ENCODE measurements at places on chromosomes 7 and 10.

GRCh38 chr7:6221340-6222319 lies 50.8 kb downstream of the CYTH3 start:
- no peaks in the 10 kb centered on the region for H3K27me3 ChIP-seq
- no peaks in the 10 kb centered on the region for H3K36me3 ChIP-seq
- no peak for DNase-seq

DNA sequence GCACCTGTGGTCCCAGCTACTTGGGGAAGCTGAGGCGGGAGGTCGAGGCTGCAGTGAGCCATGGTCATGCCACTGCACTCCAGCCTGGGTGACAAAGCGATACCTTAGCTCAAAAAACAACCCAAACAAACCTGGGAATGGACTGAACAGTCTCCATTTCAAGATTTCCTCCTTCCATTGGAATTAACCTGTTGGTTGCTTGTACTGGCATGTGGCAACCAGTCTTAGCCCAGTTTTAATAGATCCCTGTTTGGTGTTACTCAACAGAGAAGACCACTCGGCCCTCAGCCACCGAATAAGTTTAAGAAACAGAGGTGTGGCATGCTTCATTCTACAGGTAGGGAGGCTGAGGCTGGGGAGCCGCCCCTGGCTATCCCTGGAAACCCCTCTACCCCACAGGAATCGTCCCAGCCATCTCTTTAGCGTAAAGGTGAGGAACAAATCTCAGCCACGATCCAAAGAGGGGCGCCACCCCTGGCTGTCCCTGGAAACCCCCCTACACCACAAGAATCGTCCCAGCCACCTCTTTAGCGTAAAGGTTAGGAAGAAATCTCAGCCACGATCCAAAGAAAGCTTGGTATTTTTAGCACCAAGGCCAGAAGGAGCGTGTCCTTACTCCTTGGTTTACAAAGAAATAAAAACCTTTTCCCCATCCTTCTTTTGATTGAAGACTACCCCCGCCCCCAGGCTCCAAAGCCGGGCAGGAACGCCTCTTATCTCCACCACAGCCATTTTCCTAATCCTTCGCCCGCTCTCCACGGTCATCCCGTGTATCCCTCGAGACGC lies 861 bp upstream of the TSPAN14 start:
- H3K27me3 ChIP-seq, result no peaks in the 10 kb centered on the region
- peaks cover 9% of the 10 kb centered on the region for H3K4me1 ChIP-seq
- DNase-seq, result no peak
- H3K36me3 ChIP-seq, result no peaks in the 10 kb centered on the region

DNA sequence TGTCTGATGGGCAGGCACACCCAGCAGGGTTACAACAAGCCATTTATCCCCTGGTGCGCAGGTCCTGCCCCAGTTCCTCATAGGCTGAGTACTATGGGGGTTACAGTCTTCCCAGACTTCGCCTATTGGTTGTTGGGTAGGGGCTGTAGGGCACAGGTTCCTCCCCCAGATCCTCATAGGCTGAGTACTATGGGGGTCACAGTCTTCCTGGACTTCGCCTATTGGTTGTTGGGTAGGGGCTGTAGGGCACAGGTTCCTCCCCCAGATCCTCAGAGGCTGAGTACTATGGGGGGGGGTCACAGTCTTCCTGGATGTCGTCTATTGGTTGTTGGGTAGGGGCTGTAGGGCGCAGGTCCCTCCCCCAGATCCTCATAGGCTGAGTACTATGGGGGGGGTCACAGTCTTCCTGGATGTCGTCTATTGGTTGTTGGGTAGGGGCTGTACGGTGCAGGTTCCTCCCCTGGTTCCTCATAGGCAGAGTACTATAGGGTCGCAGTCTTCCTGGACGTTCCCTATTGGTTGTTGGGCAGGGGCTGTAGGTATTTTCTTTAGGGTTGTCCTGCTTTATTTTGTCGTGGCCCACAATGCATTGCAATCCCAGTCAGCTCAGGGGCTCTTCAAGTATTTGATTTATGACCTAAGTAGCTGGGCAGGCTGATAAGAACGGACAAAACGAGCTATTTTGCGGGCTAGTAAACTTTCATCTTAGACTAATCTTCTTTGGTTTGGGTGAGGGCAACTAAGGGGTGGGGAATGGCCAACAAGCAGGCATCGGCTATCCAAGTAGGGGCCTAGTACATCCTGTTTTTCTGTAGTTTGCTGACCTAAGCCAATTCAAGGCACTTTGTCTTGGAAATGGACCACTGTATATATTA lies 3.4 kb downstream of the LRRC27 start:
- peaks cover 6% of the 10 kb centered on the region for H3K4me1 ChIP-seq
- no peak overlapping the region for H3K27ac ChIP-seq
- no peak overlapping the region for H3K4me3 ChIP-seq
- no peak for DNase-seq

GRCh38 chr7:12281038-12281437 lies 69.9 kb downstream of the TMEM106B start:
- no peaks in the 10 kb centered on the region for H3K36me3 ChIP-seq
- H3K27me3 ChIP-seq, result no peaks in the 10 kb centered on the region
- H3K27ac ChIP-seq, result no peak overlapping the region
- no peaks in the 10 kb centered on the region for H3K4me1 ChIP-seq

DNA sequence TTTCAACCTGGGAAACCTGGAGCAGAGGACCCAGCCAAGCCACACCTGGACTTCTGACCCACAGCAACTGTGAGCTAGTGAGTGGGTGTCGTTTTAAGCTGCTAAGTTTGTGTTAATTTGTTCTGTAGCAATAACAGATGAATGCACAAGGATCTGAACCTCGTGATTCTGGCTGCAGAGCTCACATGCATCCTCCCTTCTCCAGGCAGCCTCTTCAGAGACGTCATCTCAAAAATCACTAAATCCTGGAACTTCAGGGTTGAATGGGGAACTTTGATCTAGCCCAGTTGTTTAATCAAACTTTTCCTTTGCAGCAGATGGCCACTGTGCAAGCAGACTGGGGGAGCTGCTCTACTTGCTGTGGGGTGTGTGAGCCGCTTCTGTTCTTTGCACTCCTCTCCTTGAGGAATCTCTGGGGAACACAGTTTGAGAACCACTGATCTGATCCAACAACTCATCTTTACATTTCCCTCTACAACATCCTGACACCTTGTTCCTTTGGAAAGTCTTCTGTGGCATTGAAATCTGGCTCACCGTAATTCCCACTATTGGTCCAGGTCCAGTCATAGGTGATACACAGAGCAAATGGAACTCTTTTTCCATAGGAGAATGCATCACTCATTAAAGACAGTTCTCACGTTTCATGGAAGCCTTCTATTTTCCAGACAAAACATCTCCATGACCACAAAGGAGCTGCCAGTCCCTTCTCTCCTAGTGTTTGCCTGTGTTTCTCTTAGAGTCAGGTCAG lies 90.3 kb downstream of the CHN2 start:
- H3K4me1 ChIP-seq, result peaks cover 4% of the 10 kb centered on the region
- no peaks in the 10 kb centered on the region for H3K36me3 ChIP-seq
- DNase-seq, result no peak
- no peaks in the 10 kb centered on the region for H3K27me3 ChIP-seq
- no peak overlapping the region for H3K4me3 ChIP-seq

GRCh38 chr10:52649511-52649910 lies 123.1 kb downstream of the MBL2 start:
- no peak overlapping the region for H3K4me3 ChIP-seq
- DNase-seq, result no peak
- H3K36me3 ChIP-seq, result no peaks in the 10 kb centered on the region
- no peaks in the 10 kb centered on the region for H3K4me1 ChIP-seq

DNA sequence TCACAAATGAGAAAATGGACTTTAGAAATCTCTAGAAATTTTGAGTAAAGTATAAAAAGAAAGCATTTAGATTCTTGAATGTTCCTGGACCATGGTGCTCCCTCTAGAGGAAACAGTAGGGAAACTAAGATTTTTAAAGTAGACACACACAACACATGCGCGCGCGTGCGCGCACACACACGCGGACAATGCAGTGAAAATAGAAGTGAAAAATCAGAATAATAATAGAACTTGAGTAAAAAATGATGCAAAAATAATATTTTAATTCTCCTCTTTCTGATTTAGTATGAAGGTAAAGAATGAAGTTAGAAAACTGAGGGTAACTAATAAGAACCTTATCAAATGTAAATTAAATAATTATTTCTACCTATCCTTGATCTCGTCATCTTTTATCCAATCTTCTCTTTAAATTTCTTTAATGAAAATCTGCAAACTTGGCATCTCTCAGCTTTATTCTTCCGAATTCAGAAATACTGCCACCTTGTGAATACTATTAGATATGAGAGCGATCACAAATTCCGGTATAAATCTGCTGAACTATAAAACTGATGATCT lies 117.0 kb upstream of the AMPH start:
- H3K36me3 ChIP-seq, result no peaks in the 10 kb centered on the region
- H3K4me3 ChIP-seq, result no peak overlapping the region
- H3K4me1 ChIP-seq, result no peaks in the 10 kb centered on the region

GRCh38 chr7:2237109-2237602 lies 4.4 kb upstream of the MAD1L1 start:
- no peak for DNase-seq
- H3K4me3 ChIP-seq, result no peak overlapping the region
- no peaks in the 10 kb centered on the region for H3K27me3 ChIP-seq
- 0 out of 2 replicates have a peak, but pooled peaks cover 4% of the 10 kb centered on the region for H3K4me1 ChIP-seq
- peaks cover 7% of the 10 kb centered on the region for H3K36me3 ChIP-seq
- no peak overlapping the region for H3K27ac ChIP-seq

DNA sequence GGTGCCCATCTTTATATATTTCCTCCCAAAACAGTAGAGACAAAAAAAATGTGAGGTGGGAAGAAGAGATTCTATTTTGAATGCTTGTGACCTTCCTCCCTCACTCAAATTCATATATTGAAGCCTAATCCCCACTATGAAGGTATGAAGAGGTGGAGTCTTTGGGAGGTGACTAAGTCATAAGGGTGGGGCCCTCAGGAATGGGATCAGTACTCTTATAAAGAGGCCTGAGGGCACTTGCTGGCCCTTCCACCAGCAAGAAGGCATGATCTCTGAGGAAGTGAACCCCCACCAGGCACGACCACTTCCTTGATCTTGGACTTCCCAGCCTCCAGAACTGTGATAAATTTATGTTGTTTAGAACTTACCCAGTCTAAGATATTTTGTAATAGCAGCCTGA lies 517.2 kb upstream of the CNTNAP2 start:
- no peaks in the 10 kb centered on the region for H3K4me1 ChIP-seq
- no peaks in the 10 kb centered on the region for H3K27me3 ChIP-seq
- DNase-seq, result no peak

- no peak for DNase-seq
- no peak overlapping the region for H3K4me3 ChIP-seq
- H3K36me3 ChIP-seq, result no peaks in the 10 kb centered on the region
- H3K27ac ChIP-seq, result no peak overlapping the region
Measured at GRCh38 chr7:145289384-145289783, 453.5 kb upstream of the TPK1 start.

DNA sequence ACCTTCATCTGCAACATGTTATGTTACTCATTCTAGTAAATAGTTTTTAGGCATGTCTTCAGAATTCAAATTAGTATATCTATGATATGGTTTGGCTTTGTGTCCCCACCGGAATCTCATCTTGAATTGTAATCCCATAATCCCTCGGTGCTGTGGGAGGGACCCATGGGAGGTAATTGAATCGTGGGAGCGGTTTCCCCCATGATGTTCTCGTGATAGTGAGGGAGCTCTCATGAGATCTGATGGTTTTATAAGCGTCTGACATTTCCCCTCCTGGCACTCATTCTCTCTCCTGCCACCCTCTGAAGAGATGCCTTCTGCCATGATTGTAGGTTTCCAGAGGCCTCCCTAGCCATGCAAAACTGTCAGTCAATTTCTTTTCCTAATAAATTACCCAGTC lies 20.4 kb upstream of the GPR37 start:
- H3K27me3 ChIP-seq, result no peaks in the 10 kb centered on the region
- H3K27ac ChIP-seq, result no peak overlapping the region
- no peak overlapping the region for H3K4me3 ChIP-seq
- H3K36me3 ChIP-seq, result no peaks in the 10 kb centered on the region
- H3K4me1 ChIP-seq, result no peaks in the 10 kb centered on the region

DNA sequence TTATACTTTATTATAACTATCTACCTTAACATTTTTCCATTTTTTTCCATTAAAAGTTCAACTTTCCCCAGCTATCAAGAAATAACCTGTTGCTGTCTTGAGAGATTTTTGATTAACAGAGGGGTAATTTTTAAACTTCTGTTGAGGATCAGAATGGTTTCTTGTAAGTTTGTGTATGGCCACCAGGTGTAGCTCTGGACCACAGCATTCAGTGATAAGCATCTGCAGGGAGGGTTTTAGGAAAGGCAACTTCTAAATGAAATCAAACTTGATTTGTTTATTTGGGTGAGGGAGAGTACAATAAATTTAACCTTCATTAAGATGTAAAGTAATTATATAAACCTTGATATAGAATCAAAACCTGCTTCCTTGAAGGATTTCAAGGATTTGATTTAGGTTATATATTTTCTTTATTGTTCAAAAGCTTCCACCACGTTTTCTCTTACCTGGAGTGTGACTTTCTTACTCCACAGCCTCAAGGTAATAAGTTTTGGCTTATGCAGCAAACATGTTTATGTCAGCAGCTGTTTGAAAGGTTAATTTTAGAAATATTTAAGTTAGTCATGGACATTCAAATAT lies 153.3 kb downstream of the STK31 start:
- DNase-seq, result peak; percentile 46
- no peaks in the 10 kb centered on the region for H3K36me3 ChIP-seq
- H3K4me3 ChIP-seq, result no peak overlapping the region
- H3K27me3 ChIP-seq, result no peaks in the 10 kb centered on the region
- no peak overlapping the region for H3K27ac ChIP-seq

GRCh38 chr7:885893-886625 lies 9.7 kb downstream of the GET4 start:
- H3K36me3 ChIP-seq, result peaks cover 9% of the 10 kb centered on the region
- no peak overlapping the region for H3K4me3 ChIP-seq
- H3K4me1 ChIP-seq, result no peaks in the 10 kb centered on the region
- no peak overlapping the region for H3K27ac ChIP-seq

GRCh38 chr7:102165136-102165535 lies 121.5 kb upstream of the SH2B2 start:
- H3K36me3 ChIP-seq, result no peaks in the 10 kb centered on the region
- no peak overlapping the region for H3K4me3 ChIP-seq
- no peak overlapping the region for H3K27ac ChIP-seq
- H3K27me3 ChIP-seq, result no peaks in the 10 kb centered on the region
- H3K4me1 ChIP-seq, result no peaks in the 10 kb centered on the region
